ENCODE measurements at places on chromosomes 3 and 15. TPM values are rescaled to one million over a fixed set of nuclear protein-coding genes. Genes with fewer than 3 reads are reported as not detected.

AHSG gene
- total RNA-seq: 0.16 TPM

KCNAB1 gene
- total RNA-seq: not detected

LRRC31 gene
- not detected for total RNA-seq

SPESP1 gene
- not detected for total RNA-seq

CLDN18 gene
- total RNA-seq: not detected

PCSK6 gene
- 12.0 TPM for total RNA-seq

HRH1 gene
- total RNA-seq: 9.8 TPM

XCR1 gene
- total RNA-seq: not detected

BCHE gene
- total RNA-seq: 0.79 TPM

ZIC1 gene
- not detected for total RNA-seq

ENTPD3 gene
- 0.05 TPM for total RNA-seq

CA12 gene
- 211 TPM for total RNA-seq

IL16 gene
- not detected for total RNA-seq

AMT gene
- 0.27 TPM for total RNA-seq

C3orf18 gene
- total RNA-seq: 2.5 TPM

HIGD2B gene
- total RNA-seq: not detected

POTEB2 gene
- not detected for total RNA-seq

RTP3 gene
- total RNA-seq: not detected

ECE2 gene
- not detected for total RNA-seq

TMEM44 gene
- total RNA-seq: 11.3 TPM

GOLGA6L1 gene
- not detected for total RNA-seq

SYNPR gene
- not detected for total RNA-seq

FMN1 gene
- 0.70 TPM for total RNA-seq

RPL29 gene
- 1,309 TPM for total RNA-seq

OGG1 gene
- 16.5 TPM for total RNA-seq

KNG1 gene
- total RNA-seq: not detected

GCNT3 gene
- total RNA-seq: 158 TPM

RBMS3 gene
- 0.86 TPM for total RNA-seq

CISH gene
- 0.69 TPM for total RNA-seq

SCAPER gene
- 4.6 TPM for total RNA-seq

ACKR2 gene
- total RNA-seq: not detected

SETD5 gene
- 49.1 TPM for total RNA-seq
